ENCODE measurements at places on chromosomes 6 and 20.

GRCh38 chr6:21102201-21102600, 491.4 kb upstream of the SOX4 start:
- H3K4me3 ChIP-seq: no peak overlapping the region
- DNase-seq: no peak

DNA sequence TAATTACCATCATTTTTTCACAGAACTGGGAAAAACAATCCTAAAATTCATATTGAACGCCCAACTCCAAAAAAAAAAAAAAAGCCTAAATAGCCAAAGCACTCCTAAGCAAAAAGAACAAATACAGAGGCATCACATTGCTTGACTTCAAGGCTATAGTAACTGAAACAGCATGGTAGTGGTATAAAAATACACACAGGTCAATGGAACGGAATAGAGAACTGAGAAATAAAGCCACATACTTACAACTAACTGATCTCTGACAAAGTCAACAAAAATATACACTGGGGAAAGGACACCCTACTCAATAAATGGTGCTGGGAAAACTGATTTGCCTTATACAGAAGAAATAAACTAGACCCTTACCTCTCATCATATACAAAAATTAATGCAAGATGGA, 89.6 kb downstream of the MRAP2 start:
- no peak overlapping the region for H3K4me3 ChIP-seq
- H3K27me3 ChIP-seq: no peaks in the 10 kb centered on the region
- peaks cover 6% of the 10 kb centered on the region for H3K4me1 ChIP-seq
- no peak for DNase-seq
- no peak overlapping the region for H3K27ac ChIP-seq
- H3K36me3 ChIP-seq: peaks cover 26% of the 10 kb centered on the region

GRCh38 chr6:141990840-141991239, 141.9 kb upstream of the GJE1 start:
- DNase-seq: no peak
- H3K27me3 ChIP-seq: no peaks in the 10 kb centered on the region
- no peak overlapping the region for H3K27ac ChIP-seq
- peaks cover 5% of the 10 kb centered on the region for H3K36me3 ChIP-seq
- no peak overlapping the region for H3K4me3 ChIP-seq

DNA sequence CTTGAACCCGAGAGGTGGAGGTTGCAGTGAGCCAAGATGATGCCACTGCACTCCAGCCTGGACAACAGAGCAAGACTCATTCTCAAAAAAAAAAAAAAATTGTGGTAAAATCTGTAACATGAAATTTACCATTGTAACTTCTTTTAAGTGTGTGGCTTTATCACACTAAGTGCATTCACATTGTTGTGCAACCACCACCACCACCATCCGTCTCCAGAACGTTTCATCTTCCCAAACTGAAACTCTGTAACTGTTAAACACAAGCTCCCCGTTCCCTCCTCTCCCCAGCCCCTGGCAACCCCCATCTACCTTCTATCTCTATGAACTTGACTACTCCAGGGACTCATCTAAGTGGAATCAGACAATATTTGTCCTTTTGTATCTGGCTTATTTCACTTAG, 29.7 kb downstream of the PDRG1 start:
- peaks cover 27% of the 10 kb centered on the region for H3K27me3 ChIP-seq
- no peak overlapping the region for H3K27ac ChIP-seq
- peaks cover 3% of the 10 kb centered on the region for H3K36me3 ChIP-seq
- no peak overlapping the region for H3K4me3 ChIP-seq

DNA sequence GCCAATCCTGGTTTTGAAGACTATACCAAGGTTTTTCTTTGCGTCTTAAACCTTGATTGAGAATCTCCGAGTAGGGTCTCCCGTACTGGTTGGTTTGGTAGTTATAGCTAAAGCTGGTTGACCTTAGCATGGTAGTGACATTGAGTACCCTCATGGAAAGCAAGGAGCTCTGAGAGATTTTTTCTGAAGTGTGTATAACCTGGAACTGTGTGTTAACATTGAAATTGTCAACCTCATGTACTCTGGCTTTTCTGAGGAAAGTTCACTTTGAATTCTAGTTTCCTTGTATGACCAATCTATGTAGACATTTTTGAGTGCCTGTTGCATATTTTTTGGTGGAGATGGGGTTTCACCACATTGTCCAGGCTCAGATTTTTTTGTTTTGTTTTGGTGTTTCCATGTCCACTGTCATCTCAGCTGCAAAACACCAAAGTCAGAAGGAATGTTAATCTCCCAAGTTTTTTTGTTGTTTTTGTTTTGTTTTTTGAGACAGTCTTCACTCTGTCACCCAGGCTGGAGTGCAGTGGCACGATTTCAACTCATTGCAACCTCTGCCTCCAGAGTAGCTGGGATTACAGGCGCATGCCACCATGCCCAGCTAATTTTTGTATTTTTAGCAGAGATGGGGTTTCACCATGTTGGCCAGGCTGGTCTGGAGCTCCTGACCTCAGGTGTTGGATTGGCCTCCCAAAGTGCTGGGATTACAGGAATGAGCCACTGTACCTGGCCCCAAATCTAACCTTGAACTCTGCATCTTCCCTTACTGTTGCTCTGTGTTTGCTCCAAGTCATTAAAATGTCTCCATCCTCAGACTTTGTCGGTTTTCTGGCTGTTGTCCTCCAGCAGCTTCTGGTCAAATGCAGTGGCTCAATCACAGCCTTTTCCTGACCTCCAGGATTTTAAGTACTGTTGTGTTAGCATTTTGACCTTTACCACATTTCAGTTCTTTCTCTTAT, 4.3 kb downstream of the RPS12 start:
- peaks cover 62% of the 10 kb centered on the region for H3K36me3 ChIP-seq
- peak overlapping the region; percentile 65 for H3K27ac ChIP-seq

DNA sequence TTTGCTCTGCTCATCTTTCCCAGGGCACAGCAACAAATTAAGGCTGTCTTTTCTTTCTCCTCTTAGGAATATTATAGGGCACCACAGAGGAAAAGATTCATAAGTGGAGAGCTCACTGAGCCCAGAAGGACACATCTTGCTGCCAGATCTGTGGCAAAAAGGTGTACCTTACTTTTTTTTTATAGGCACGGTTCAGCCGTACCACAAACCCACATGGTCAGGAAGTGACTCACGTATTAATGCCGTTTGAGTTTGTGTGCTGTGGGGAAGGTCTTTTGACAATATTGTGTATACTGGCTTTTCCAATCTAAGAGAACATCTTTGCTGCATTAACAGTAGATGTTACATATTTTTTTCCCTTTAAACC, 28.4 kb downstream of the PAQR8 start:
- H3K4me3 ChIP-seq: peak overlapping the region; percentile 34
- no peak for DNase-seq
- H3K27me3 ChIP-seq: no peaks in the 10 kb centered on the region
- H3K27ac ChIP-seq: peak overlapping the region; percentile 57
- H3K4me1 ChIP-seq: peaks cover 32% of the 10 kb centered on the region
